ENCODE measurements at places on chromosomes 7 and 10.

DNA sequence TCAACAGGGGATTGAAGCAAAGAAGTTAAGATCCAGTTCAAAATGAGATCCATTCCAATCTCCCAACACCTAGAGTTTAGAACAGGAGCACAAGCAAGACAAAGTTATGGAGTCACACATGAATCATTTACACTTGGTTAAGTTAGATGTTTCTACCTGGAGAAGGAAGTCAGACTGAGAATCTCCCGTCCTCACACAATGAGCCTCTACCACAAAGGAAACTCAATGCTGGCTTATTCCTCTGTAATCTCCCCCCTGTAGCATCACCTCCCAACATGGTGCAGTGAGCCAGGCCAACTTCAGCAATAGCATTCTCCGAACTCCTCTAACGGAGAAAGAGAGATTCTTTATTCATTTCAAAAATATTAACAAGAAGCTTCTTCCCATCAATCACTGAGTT, 82.2 kb downstream of the ELMO1 start:
- no peak for DNase-seq

DNA sequence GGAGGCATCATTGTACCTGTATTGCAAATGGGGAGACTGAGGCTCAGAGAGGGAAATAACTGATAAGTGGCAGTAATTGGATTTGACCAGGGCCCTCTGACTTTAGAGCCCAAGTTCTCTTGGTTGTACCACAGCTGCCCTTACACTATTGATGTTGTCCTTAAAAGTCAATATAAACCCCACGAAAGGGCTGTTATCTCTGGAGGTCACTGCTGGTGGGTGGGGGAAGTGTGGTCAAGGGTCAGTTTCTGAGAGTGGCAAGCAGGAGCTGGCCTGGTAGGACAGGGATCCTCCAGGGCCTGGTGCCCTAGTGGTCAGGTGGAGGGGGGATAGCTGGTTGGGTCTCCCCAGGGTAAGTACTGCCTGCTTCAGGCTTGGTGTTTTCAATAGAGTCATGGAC, 44.2 kb upstream of the AQP1 start:
- DNase-seq: no peak

DNA sequence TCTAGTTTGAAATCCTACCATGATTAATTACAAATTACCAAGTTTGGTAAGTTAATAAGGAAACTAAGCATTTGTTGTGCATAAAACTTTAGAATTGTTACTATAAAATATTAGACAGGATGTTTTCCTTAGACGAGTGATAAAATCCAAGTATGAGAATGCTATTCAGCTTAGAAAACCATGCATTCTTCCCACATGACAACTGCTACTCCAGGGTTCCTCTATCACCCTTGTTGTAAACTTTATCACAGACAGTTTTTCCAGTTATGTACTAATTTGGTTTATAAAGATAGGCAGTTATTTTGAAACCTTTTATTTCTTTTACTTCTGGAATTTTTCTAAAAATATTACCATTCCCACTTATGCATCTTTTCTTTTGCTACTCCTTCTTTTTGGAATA, 52.0 kb downstream of the SIRT1 start:
- no peak for DNase-seq

- no peak for DNase-seq
Measured at GRCh38 chr7:159027056-159027788, 117.4 kb downstream of the VIPR2 start.

DNA sequence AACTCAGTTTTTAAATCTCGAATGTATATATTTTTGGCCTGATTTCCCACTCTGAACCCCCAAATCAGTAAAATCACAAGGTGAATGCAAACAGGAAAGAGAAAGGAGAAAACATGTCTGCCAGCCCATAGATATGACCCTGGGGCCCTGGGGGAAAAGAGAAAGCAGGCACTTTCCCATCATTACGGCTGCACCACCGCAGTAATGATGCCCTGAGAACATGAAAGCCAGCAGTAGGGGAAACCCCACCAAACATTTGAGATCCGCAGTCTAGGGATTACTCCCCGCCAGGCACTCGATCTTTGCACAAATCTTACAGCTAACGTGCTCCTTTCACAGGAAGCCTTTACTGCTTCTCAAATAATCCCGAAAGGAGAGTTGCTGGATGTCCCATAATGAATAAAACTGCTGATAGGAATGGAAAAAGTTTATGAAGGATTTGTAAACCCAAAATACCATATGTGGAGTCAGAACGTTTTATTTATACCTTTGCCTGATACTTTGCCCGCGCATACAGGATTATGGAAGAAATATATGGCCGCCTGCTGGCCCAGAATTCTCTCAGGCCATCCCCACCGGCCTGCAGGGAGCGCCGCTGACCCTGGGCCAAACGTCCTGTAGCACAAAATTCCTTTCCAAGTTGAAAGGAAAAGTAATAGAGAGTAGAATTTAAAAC, 180.0 kb upstream of the INHBA start:
- no peak for DNase-seq

DNA sequence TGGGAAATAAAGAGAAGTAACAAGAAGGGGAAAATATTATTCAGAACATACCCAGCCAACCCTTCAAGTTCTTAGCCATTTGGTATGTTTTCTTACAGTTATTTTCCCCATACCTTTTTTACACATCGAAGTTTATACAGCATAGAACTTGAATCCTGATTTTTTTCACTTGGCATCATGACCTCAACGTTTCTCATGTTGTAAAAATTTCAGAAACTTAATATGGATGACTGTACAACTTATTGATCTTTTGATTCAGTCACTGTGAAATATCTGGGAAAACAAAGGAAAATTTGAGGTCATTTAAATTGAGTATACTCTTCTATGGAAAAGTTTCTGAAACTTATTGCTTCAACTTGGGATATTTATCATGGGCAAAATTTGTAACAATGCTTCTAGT, 103.6 kb upstream of the FAM171A1 start:
- DNase-seq: no peak

GRCh38 chr10:122499491-122499941, 38.2 kb downstream of the HTRA1 start:
- DNase-seq: no peak
